Activated T-helper 1 cell treated with anti-CD3 and anti-CD28 coated beads, Interleukin-2, amount 50 U/mL, for 16 hours (primary cell): ENCODE measurements at places on chromosomes 2 and 18.
A peak's percentile ranks its signal among the peaks of the same experiment; 100 is the strongest.

- DNase-seq: no peak
Measured at GRCh38 chr2:67130531-67131256, 266.4 kb upstream of the ETAA1 start.

- no peak for DNase-seq
Measured at GRCh38 chr2:189362283-189362682, 79.0 kb upstream of the WDR75 start.

- no peak for DNase-seq
Measured at GRCh38 chr18:12460874-12461273, 53.1 kb downstream of the PRELID3A start.

GRCh38 chr2:182650704-182651103 is 65.4 kb upstream of the DNAJC10 start:
- no peak for DNase-seq

- peak; percentile 32 for DNase-seq
Measured at GRCh38 chr18:45974088-45974536, 7.0 kb upstream of the EPG5 start.

GRCh38 chr2:9771101-9771449 is 72.2 kb upstream of the TAF1B start:
- DNase-seq: no peak

DNA sequence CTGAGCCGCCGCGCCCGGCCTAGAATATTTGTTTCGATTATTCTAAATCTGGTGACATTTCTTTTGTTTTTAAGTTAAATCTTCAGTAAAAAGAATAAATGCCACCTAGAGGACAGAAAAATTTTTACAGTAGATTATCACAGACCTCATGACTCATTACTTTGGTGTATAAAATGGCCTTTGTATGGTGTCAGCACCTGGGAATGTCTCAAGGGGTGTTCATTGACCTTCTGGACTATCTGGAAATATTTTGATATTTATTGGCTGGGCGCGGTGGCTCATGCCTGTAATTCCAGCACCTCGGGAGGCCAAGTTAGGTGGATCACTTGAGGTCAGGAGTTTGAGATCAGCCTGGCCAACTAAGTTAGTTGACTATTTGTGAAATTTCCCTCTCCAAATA is 30.3 kb upstream of the SLC30A6 start:
- no peak for DNase-seq

- no peak for DNase-seq
Measured at GRCh38 chr2:179446476-179447141, 182.0 kb upstream of the SESTD1 start.

- DNase-seq: no peak
Measured at GRCh38 chr2:46555646-46556234, 76.4 kb downstream of the TMEM247 start.

- no peak for DNase-seq
Measured at GRCh38 chr18:35619941-35620340, 38.4 kb downstream of the GALNT1 start.

DNA sequence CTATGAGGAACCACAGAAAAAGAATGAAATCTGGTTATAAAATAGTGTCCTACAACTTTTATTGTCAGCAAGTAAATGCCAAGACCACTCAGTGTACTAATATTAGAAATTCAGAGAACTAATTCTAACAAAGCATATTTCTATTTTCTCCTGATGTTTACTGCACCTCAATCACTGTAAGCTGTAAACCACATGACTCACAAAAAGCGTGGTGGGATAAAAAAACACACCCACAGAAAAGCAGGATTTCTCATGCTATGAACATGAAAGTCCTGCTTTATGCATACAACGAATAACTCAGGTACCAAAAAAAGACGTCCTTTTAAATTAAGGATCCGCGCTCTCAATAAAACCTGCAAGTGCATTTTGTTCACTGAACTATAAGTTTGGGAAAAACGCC is 797 bp downstream of the TXNL4A start:
- DNase-seq: no peak

DNA sequence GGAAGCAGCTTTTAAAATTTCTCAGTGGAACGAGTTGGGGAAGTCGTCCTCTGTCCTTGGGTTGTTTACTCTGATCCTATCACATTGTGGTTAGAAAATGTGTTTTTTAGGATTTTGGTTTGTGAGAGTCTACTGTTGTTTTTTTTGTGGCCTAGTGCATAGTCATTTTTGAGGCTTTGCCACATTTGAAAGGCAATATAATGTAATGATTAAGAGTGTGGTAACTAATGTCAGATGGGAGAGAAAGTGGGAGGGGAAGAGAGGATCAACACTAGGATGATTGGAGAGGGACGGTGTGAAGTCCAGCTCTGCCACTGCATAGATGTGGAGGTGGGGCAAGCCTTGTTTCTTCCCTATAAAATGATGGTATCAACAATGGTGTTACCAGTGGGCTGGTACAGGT is 8.5 kb downstream of the SP140L start:
- DNase-seq: no peak

GRCh38 chr2:105757433-105757832 is 12.7 kb downstream of the NCK2 start:
- DNase-seq: no peak

- no peak for DNase-seq
Measured at GRCh38 chr18:75317703-75318102, 107.1 kb downstream of the TSHZ1 start.

GRCh38 chr2:85714841-85715240 is 20.7 kb downstream of the GNLY start:
- DNase-seq: no peak

- no peak for DNase-seq
Measured at GRCh38 chr2:98311771-98312545, 34.3 kb upstream of the CNGA3 start.

- DNase-seq: no peak
Measured at GRCh38 chr2:220707261-220707660, 864.8 kb downstream of the EPHA4 start.

- no peak for DNase-seq
Measured at GRCh38 chr2:120522151-120522751, 176.3 kb downstream of the INHBB start.

- DNase-seq: no peak
Measured at GRCh38 chr2:241867776-241868420, 1.6 kb upstream of the RTP5 start.

DNA sequence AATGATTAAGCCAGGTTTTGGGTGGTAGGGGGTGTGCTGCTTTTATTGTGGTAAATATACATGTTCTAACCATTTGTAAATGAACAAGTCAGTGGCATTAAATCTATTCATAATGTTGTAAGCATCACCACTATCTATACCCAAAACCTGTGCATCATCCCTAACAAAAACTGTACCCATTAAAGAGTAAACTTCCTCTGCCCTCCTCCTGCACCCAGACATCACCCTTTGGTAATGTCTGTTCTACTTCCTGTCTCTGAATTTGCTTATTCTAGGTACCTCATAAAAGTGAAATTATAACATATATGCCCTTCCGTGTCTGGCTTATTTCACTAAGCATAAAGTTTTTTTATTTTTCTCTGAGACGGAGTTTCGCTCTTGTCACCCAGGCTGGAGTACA is 14.1 kb downstream of the RIF1 start:
- DNase-seq: no peak

DNA sequence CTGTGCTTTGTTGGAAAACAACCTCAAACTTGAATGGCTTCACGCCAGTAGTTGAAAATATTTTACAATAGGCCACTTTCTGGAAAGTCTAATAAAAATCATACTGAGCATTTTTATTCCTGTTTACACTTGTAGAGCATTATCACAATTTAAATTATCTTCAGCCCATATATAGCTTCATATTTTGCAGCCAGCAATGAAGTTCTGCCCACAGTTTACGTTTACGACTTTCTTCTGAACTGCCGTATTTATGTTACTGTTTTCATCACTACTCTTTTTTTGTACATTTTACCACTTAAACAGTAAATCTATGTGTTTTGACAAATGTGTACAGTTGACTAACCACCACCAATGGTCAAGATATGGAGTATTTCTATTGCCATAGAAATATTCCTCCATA is 86.2 kb downstream of the COPS8 start:
- DNase-seq: no peak

GRCh38 chr2:224142397-224143312 is 103.6 kb upstream of the SERPINE2 start:
- no peak for DNase-seq

GRCh38 chr2:55001716-55002115 is 48.5 kb downstream of the RTN4 start:
- no peak for DNase-seq

GRCh38 chr2:187058198-187058597 is 209.2 kb upstream of the ZSWIM2 start:
- no peak for DNase-seq

- no peak for DNase-seq
Measured at GRCh38 chr2:66689456-66690051, 254.6 kb downstream of the MEIS1 start.

- DNase-seq: no peak
Measured at GRCh38 chr2:123864416-123864815, 160.7 kb upstream of the CNTNAP5 start.

DNA sequence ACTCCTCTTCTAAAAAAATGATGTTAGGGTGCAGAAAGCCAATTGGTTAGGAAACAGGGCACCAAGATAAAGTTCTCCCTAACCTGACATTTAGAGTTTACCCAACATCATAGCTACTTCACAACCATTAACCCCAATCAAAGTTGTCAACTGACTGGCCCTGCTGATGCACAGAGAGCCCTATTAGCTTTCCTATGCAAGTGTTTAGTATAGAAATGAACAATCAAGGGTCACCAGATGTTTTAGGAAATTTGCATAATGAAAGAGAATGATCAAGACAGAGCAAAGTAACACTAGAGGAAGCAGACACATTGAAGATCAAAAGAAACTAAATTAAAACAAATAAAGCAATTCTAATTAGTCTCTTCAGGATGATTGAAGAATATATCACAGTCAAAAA is 64.2 kb upstream of the DCC start:
- no peak for DNase-seq

- no peak for DNase-seq
Measured at GRCh38 chr2:21228041-21228895, 104.5 kb downstream of the TDRD15 start.

GRCh38 chr18:71105078-71105819 is 816.4 kb downstream of the SOCS6 start:
- DNase-seq: no peak

DNA sequence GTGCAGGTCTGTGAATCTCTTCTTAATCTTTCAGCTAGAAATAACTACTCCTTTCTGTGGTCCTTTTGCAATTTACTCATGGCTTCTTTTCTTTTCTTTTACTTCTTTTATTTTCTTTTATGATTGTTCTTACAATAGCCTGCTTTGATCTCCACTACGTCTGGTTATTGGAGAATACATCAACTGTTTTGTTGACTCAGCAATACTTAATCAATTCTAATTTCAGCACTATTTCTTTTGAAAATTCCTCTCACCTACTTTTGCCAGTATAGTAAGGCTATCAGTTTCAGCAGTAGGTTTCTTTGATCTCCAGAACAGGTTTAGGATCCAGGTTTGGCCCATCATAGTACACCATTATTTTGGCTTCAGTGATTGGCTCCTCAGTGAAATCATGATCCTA is 111.8 kb upstream of the DPP10 start:
- DNase-seq: no peak

GRCh38 chr18:44682871-44683221 is 2.2 kb downstream of the SETBP1 start:
- DNase-seq: no peak

GRCh38 chr2:38438133-38438882 is 61.2 kb upstream of the ATL2 start:
- DNase-seq: no peak

GRCh38 chr18:76553715-76554546 is 58.9 kb upstream of the ZNF516 start:
- DNase-seq: no peak

DNA sequence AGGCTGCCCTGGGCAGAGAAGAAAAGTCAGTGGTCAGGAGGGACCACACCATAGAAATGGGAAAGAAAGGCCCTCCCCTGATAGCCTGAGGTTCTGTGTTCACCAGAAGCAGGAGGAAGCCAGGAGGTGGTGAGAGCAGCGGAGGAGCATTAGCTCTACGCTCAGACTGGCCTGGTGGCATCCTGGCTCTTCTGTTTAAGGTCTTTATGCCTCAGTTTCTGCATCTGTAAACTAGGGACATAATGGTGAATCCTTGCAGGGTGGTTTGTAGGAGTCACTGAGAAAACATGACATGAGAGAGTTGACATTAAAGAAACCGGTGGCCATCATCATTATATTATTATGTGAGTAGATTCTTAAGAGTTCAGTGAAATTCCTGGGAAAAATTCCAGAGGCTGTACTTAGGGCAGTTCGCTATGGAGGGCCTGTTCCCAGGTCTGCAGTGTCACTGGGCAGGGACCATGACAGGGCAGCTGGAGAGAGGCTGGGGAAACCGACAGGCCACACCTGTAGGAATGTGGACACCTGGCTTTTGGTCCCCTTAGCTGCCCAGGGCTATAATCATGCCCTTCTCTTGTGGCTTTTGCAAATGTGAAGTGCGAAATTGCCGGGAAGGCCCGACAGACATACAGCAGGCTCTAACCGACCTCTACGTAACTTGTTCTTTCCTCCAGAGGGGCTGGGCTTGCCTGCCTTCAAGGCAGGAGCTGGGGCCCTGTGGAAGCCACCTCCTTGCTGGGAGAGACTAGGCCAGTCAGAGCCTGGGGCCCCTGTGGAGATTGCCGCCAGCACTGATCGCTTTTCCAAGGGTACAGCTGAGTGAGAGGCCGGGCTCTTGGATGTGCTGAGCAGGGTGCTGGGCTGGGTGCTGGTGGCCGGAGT is 31.0 kb downstream of the GLI2 start:
- DNase-seq: no peak

DNA sequence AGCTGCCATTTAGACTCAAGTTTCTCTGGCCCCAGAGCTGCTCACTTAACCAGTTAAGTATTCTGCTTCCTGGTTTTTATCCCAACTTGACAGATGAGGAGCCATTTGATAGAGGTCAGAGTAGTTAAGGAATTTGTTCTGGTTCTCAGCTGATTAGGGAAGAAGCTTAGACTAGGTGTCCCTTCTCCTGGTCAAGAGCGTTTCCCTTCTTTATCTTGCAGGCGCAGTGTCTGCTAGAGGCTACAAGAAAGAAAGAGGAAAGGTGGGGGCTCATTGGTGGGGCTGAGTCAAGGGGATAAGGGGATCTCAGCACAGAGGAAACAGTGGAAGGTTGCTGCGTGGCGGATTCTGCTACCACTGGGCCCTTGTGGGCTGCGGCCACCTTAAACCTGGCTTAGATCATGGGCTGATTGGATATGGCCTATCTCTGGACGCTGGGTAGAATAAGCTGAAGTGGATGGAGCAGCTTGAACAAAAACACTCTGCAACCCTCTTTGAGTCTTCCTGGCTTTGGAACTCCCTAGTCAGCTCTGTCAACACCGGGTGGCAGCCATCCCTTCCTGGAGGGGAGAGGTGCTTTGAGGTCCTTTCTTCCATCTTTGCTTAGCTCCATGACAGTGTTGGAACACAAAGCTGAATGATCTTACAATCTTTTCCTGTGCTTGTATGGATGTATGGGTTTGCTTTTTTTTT is 70.8 kb downstream of the QPCT start:
- no peak for DNase-seq

DNA sequence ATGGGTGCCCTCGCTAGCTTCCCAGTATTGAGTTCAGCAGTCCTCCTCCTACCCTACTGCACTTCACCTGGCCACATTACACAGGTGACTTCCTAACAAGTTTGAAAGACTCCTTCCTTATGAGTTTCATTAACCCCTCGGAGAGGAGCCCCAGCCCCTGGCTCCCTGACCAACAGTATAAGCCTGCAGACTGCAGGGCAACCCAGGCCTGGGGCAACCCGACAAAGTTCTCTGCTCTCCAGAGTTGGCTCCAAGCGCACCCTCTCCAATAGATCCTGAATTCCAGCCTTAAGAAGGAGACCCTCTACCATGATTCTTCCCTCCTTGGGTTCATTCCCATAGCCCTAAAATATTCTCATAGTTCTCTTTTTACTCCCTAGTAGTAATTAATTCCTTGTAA is 1162.8 kb upstream of the TMEFF2 start:
- no peak for DNase-seq

GRCh38 chr2:124805060-124805459 is 780.0 kb downstream of the CNTNAP5 start:
- no peak for DNase-seq
